Muscle of leg (tissue), 16 donors: ENCODE measurements at places on chromosomes 2 and 18. TPM values are rescaled to one million over a fixed set of nuclear protein-coding genes. Genes with fewer than 3 reads are reported as not detected.

- peaks cover 4% of the 10 kb centered on the region for H3K4me1 ChIP-seq
- H3K27ac ChIP-seq = no peak overlapping the region
- no peaks in the 10 kb centered on the region for H3K36me3 ChIP-seq
Observed at GRCh38 chr18:77754475-77755044, 504.9 kb downstream of the GALR1 start.

The ANKRD30BL gene
- total RNA-seq = 0.22 TPM

The UBR3 gene
- total RNA-seq = 46.5 TPM

DNA sequence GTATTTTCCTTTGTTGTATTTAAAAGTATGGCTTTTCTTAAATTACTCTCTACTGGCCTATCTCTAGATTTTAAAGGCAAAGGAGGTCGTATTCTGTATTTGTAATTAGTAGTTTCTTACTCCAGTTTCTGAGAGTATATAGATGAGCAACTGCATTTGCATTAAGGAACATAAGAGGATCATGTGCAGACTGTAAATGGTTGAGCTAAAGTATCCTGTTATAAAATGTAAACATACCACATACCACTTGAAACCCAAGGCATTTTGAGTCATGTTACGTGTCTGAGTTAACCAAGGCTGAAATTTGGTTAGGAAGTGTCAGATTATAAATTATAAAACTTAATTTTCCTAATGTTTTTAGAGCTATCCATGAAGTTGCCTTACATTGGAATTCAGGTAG is 76.3 kb downstream of the GPD2 start:
- H3K27me3 ChIP-seq = no peaks in the 10 kb centered on the region
- H3K4me1 ChIP-seq = no peaks in the 10 kb centered on the region
- H3K27ac ChIP-seq = no peak overlapping the region
- DNase-seq = no peak
- H3K36me3 ChIP-seq = peaks cover 2% of the 10 kb centered on the region

DNA sequence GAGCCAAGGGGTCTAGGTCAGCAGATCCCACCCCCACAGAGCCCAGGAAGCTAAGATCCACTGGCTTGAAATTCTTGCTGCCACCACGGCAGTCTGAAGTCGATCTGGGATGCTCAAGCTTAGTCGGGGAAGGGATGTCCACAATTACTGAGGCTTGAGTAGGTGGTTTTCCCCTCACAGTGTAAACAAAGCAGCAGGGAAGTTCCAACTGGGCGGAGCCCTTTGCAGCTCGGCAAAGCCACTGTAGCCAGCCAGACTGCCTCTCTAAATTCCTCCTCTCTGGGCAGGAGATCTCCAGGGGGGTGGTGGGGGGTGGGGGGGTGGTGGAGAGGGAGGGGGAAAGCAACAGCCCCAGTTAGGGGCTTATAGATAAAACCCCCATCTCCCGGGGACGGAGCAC is 419.5 kb downstream of the NUP35 start:
- H3K27ac ChIP-seq = no peak overlapping the region
- no peaks in the 10 kb centered on the region for H3K36me3 ChIP-seq
- no peaks in the 10 kb centered on the region for H3K4me1 ChIP-seq
- no peak for DNase-seq
- H3K27me3 ChIP-seq = no peaks in the 10 kb centered on the region

DNA sequence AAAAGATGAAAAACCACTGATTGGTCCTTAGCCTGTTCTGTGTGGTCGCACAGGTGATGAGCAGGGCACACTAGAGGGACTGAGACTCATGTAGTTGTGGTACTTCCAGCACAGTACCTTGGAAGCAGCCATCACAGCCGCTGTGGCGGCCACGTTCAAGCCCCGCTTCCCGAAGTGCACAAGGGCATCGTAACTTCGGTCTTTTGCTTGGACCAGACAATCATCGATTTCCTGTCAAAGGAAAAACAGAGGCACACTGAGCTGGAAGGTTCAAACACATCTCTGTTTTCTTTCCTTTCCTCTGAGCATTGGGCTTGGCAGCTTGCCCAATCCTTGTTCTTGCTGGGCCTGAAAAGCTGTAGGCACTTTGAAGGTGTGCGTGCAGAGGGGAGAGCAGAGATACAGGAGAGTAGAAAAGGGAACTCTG is 52.6 kb downstream of the MRPL35 start:
- peaks cover 7% of the 10 kb centered on the region for H3K36me3 ChIP-seq
- peaks cover 2% of the 10 kb centered on the region for H3K27me3 ChIP-seq
- no peak overlapping the region for H3K4me3 ChIP-seq
- H3K4me1 ChIP-seq = peaks cover 22% of the 10 kb centered on the region

DNA sequence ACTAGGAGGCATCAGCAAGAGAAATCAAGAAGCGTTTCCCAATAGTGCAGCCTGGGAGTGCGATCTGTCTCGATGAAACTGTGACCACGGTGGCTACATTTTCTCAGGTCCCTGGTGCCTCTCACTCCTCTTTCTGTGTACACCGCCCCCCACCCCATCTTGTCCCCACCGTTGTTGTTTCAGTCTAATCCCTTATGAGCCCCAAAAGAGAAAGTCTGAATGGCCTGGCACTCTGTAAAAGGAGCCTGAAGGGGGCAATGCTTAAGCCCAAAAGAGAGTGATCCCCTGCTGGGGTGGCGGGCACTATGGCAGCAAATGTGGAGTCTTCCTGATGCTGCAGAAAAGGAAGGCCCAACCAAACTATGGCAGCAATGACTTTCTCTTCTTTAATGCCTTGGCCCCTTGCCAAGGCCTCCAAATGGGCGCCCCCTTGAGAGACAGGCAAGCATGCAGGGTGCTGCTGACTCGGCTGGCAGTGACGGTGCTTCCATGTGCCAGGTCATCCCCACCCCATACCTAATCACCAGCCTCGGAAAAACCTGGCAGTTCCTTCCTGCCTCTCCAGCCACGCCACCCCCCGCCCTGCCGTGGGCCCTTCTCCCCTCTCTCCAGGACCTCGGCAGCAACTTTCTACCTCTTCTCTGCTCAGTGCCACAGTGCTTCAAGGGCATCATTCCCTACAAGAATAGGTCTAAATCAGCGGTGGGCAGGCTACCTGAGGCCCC is 123.0 kb downstream of the CYP26B1 start:
- no peaks in the 10 kb centered on the region for H3K36me3 ChIP-seq
- no peak overlapping the region for H3K27ac ChIP-seq
- H3K27me3 ChIP-seq = no peaks in the 10 kb centered on the region
- no peak overlapping the region for H3K4me3 ChIP-seq
- no peak for DNase-seq

DNA sequence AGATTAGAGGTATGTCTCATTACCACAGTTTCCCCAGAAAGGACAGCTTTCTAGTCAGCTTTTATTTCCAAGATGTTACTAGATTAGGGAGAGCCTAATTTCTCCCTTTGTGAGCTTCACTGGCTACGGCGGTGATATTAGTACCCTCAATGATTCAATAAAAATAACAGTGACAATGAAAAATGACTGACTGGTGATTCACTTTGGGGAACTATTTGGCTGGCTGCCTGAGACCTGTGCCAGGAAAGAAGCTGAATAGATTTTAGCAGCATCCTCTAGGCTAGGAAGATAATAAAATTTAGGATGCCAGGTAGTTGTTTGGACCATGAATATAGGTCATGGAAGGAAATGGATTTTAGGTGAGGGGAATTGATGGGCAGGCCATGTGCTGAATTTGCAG is 178.7 kb downstream of the FMNL2 start:
- no peaks in the 10 kb centered on the region for H3K36me3 ChIP-seq
- H3K4me1 ChIP-seq = no peaks in the 10 kb centered on the region
- no peak overlapping the region for H3K4me3 ChIP-seq
- no peak overlapping the region for H3K27ac ChIP-seq
- no peaks in the 10 kb centered on the region for H3K27me3 ChIP-seq
- DNase-seq = no peak

DNA sequence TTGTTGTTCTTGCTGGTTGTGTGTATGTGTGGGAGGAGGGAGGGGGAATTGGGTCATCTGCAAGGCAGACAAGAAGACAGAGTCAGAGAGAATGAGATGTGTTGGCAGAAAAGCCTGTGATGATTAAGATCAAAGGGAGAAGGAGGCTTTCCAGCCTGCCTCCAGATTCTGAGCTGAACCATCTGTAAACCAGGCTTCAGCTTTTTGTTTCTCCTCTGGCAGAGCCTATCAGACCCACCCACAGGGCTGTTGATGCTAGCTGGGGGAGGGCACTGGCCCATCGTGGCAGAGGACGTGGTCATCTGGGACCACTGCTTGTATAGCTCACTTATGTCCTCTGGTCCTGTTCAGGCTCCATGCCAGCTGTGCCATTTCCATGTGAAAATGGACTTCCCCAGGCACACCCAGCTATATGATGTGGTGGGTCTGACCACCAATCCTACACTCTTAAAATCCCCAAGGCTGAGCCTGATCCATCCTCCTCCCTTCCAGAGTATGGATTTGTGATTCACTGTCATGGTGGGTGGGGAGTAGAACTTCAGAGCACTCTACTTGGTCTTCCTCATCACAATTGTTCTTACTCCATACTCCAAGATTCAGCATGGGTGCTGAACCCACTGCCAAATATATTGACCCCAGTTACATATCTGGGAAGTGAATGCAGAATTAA is 27.8 kb upstream of the COL6A3 start:
- no peak overlapping the region for H3K4me3 ChIP-seq
- peaks cover 10% of the 10 kb centered on the region for H3K4me1 ChIP-seq
- no peaks in the 10 kb centered on the region for H3K36me3 ChIP-seq
- H3K27ac ChIP-seq = no peak overlapping the region

The SPOPL gene
- total RNA-seq = 12.1 TPM

- peaks cover 8% of the 10 kb centered on the region for H3K27me3 ChIP-seq
- no peak for DNase-seq
- H3K4me3 ChIP-seq = no peak overlapping the region
- peaks cover 8% of the 10 kb centered on the region for H3K4me1 ChIP-seq
Observed at GRCh38 chr2:110818767-110819481, 86.6 kb downstream of the ACOXL start.

The NDUFV2 gene
- total RNA-seq = 155 TPM

- no peak overlapping the region for H3K27ac ChIP-seq
- H3K27me3 ChIP-seq = peaks cover 2% of the 10 kb centered on the region
- no peaks in the 10 kb centered on the region for H3K36me3 ChIP-seq
Observed at GRCh38 chr2:222504191-222504590, 79.8 kb downstream of the SGPP2 start.

DNA sequence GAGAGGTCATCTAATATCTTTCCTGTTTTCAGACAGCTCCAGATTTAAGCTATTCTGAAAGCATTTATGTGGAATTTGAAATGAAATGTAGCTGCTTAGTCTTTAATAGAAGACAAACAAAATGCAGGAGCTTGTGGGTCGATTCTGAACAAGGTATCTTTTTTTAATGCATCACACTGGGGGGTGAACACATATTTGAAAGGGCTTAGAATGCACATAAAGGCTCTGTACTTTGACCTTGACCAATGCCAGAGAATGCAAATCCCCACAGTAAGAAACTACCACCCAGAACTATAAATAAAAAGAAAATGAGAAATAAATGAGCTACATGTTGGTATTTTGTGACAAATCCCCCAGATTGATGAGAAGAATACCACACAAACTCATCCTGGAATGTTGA is 489.3 kb downstream of the PIK3C3 start:
- H3K27ac ChIP-seq = no peak overlapping the region
- no peaks in the 10 kb centered on the region for H3K27me3 ChIP-seq
- no peak for DNase-seq
- H3K4me1 ChIP-seq = no peaks in the 10 kb centered on the region

The INHA gene
- 0.27 TPM for total RNA-seq

The SIGLEC15 gene
- total RNA-seq = 0.09 TPM

DNA sequence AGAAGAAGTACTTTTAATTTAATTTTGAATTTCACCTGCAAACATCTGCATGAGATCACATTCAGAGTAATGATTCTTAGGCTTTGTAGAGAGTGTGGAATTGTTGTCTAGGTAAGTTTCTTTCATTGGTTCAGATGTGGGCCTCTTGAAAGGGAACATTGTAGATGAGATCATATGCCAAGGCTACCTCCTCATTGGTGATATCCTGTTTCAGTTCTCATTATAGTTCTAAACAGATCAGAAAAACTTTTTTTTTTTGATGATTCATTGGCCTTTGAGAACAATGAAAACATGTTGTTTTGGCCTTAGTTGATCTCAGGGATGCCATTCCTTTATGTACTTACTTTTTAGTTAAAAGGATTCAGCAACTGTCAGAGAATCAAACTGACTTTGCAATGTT is 44.5 kb downstream of the EML6 start:
- H3K4me3 ChIP-seq = no peak overlapping the region
- H3K4me1 ChIP-seq = no peaks in the 10 kb centered on the region
- no peak overlapping the region for H3K27ac ChIP-seq
- no peaks in the 10 kb centered on the region for H3K27me3 ChIP-seq
- no peaks in the 10 kb centered on the region for H3K36me3 ChIP-seq

The SP140 gene
- 0.22 TPM for total RNA-seq

GRCh38 chr2:175599966-175600831 is 401.9 kb downstream of the LNPK start:
- H3K27ac ChIP-seq = peak overlapping the region; percentile 57
- H3K4me1 ChIP-seq = peaks cover 8% of the 10 kb centered on the region
- no peaks in the 10 kb centered on the region for H3K36me3 ChIP-seq
- H3K27me3 ChIP-seq = no peaks in the 10 kb centered on the region
- H3K4me3 ChIP-seq = no peak overlapping the region
- DNase-seq = peak; percentile 50

GRCh38 chr18:3461704-3462103 is 11.7 kb downstream of the TGIF1 start:
- peaks cover 26% of the 10 kb centered on the region for H3K36me3 ChIP-seq
- no peaks in the 10 kb centered on the region for H3K27me3 ChIP-seq
- DNase-seq = no peak
- peaks cover 7% of the 10 kb centered on the region for H3K4me1 ChIP-seq
- no peak overlapping the region for H3K27ac ChIP-seq
- no peak overlapping the region for H3K4me3 ChIP-seq

DNA sequence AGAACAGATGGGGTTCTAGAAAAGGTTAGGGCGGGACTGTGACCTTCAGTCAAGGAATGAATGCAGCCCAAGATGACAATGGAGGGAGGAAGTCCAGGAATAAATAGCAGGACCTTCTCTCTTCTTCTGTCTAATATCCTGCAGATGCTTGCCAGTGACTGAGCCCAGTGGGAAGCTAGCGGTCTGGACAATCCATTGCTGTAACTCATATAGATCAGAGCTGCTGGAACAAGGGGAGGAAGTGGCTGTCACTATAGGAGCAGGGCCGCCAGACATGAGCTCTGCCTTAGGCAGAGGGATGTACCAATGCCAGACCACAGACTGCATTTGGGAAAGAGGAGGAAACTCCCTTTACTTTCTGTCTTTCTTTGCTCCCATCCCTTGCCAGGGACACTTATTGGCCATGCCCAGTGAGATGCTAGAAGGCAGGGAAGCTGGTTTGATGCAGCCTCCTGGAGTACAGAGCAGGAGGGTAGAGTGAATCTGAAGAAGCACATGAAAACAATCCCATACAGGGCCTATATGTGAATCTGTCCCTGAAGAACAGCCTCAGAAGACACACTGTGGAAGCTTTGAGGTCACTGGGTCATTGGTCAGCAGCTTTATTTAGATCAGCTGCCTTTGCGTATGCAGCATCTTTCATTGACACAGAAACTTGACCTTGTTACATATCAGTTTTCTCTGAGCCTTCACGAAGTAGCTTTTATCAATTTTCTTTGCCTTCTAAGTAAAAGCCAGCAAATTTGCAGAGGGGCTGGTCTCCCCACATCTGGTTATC is 65.4 kb downstream of the CCDC85A start:
- H3K4me1 ChIP-seq = no peaks in the 10 kb centered on the region
- H3K27me3 ChIP-seq = no peaks in the 10 kb centered on the region
- H3K4me3 ChIP-seq = no peak overlapping the region
- DNase-seq = peak; percentile 41

The FBLN7 gene
- total RNA-seq = 5.1 TPM

- H3K4me1 ChIP-seq = peaks cover 5% of the 10 kb centered on the region
- H3K36me3 ChIP-seq = no peaks in the 10 kb centered on the region
- no peak overlapping the region for H3K4me3 ChIP-seq
Observed at GRCh38 chr18:45339810-45340550, 275.3 kb upstream of the SLC14A2 start.

The TDRD15 gene
- not detected for total RNA-seq
